ENCODE measurements at places on chromosomes 1 and 21. TPM values are rescaled to one million over a fixed set of nuclear protein-coding genes. Genes with fewer than 3 reads are reported as not detected.

DNA sequence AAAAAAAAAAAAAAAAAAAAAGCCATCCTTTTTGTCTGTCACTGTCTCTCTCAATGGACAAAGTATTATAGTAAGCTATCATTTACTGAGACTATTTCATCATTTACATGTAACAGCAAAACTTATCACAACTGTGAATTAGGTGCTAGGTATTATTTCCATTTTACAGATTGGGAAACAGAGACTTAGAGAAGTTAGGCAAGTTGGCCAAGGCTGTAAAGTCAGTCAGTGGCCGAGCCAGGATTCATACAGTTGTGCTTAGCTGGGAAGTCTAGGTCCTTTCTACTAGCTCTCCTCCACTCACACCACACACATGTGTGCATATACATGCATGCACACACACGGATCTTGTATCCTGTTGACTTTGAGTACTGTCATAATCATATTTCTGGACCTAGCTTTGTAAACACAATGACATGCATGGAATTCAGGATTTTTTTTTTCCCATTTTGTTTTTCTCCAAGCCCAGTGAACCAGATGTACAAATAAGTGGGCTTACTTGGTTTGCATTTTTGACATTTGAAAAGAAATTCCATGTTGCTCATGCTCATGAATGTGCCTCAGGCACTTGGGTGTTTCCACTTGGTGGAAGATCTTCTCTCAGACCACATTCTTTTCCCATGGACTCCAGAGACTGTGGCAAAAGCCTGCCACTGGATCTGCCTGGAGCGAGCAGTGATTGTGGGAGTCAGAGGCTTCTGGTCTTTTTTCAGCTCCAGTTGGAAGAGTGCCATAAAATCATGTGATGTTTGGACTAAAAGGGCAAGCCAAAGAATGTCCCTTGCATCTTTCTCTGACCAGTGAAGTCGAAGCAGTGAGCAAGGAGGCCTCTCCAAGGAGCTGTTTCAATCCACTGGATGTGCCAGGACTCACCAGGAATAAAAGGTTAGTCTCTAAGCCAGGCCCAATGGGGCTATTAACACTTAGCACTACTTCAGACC is 61.7 kb upstream of the DNAJC6 start:
- no peaks in the 10 kb centered on the region for H3K4me1 ChIP-seq
- H3K36me3 ChIP-seq, result no peaks in the 10 kb centered on the region
- H3K4me3 ChIP-seq, result no peak overlapping the region
- DNase-seq, result no peak
- no peak overlapping the region for H3K27ac ChIP-seq

IGSF3 gene
- not detected for total RNA-seq

DNA sequence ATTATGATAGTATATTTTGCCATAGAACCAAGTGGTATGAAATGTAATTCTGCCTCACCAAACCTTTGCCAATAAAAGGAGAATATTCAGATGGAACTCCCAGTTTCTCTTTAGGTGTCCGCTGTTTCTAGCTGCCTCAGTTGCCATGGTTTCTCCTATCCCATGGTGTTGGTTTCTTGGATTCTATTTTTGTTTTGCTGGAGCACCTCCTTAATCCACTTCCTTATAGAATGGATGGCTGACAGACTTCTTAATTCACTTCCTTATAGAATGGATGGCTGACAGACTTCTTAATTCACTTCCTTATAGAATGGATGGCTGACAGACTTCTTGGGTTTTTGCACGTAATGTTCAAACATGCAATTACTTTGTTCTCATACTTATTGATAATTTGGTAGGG is 43.7 kb downstream of the ADARB1 start:
- no peaks in the 10 kb centered on the region for H3K36me3 ChIP-seq

DNA sequence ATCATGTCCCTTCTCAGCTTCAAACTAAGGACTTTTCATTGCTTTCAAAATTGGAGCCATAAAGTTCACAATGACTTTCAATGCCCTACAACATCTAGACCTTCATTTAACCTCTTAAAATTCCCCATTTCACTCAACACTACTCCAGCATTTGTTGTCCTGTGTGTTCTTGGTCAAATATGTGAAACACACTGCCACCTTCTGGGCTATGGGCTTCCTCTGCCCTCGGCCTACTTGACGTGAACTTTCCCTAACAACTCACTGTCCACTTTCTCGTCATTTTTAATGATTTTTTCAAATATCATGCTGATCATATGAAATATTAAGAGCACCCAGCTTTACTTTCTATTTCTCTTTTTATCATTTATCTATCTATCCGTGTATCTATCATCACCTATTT is 2018.4 kb downstream of the NCAM2 start:
- no peak for DNase-seq
- no peak overlapping the region for H3K4me3 ChIP-seq
- no peaks in the 10 kb centered on the region for H3K4me1 ChIP-seq
- no peaks in the 10 kb centered on the region for H3K36me3 ChIP-seq

LCK gene
- 489 TPM for total RNA-seq

RAP1GAP gene
- 1.0 TPM for total RNA-seq

DNA sequence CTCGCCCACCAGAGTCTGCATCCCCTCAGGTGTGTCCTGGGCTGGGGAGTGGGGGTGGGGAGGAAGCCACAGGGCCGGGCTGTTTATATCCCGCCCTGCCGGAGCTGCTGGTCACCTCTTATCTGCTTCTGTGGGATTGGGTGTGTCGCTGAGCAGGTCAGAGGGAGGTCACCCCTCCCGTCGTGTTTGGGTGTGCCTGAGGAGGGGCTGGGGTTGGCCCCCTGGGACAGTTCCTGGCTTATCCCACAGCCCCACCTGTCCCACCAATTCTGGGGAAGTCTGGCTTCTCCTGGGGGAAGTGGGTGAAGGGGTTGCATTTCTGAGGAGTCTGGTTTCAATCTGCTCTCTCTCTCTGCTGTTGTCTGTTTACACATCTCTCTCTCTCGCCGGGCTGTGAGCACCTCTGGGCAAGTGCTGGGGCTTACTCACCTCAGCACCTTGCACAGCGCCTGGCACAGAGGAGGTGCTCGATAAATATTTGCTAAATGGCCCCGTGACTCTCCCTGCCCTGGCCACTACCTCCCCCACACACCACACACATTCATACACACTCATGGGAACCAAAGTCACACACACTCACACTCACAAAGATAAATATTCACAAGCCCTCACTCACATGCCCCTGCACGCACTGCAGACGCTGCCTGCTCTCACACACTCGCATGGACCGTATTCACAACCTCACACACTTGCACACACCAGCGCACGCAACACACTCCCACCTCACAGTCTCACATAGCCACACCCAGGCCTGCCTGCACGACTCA is 8.3 kb downstream of the ELF3 start:
- H3K4me3 ChIP-seq, result no peak overlapping the region
- H3K4me1 ChIP-seq, result no peaks in the 10 kb centered on the region
- no peaks in the 10 kb centered on the region for H3K36me3 ChIP-seq
- no peak overlapping the region for H3K27ac ChIP-seq
